Dermis blood vessel endothelial cell (primary cell): ENCODE measurements at places on chromosomes 16 and 17. TPM values are rescaled to one million over a fixed set of nuclear protein-coding genes. Genes with fewer than 3 reads are reported as not detected.

C16orf89 gene
- not detected in 2 replicates for total RNA-seq

FDXR gene
- total RNA-seq = 36.2 and 59.5 TPM in 2 replicates

FLOT2 gene
- 130 and 195 TPM in 2 replicates for total RNA-seq

CPHXL2 gene
- not detected in 2 replicates for total RNA-seq

CBX2 gene
- total RNA-seq = 12.9 and 14.1 TPM in 2 replicates

RUNDC3A gene
- under 0.01 TPM in 1 of 2 replicates, not detected in the other for total RNA-seq

TNFSF12 gene
- total RNA-seq = 9.2 and 26.1 TPM in 2 replicates

NOL11 gene
- total RNA-seq = 32.3 and 45.8 TPM in 2 replicates

CDH15 gene
- 0.05 TPM in 1 of 2 replicates, not detected in the other for total RNA-seq

GCGR gene
- 0.17 TPM in 1 of 2 replicates, not detected in the other for total RNA-seq
